ENCODE measurements at places on chromosomes 6 and 20.
A peak's percentile ranks its signal among the peaks of the same experiment; 100 is the strongest.

DNA sequence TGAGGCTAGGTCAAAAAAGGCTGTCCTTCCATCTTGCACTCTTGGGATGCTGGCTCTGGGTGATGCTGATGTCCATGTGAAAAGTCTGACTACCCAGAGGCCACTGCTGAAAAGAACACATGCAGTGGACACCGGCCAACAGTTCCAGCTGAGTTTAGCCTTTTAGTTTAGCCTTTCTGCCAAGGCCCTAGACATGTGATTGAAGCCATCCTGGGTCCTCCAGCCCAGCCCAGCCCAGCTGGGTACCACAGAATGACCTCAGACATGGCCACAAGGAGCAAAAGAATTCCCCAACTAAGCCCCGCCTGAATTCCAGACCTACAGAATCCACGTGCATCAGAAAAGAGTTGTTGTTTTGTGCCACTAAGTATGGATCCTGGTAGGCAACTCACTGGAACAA lies 17.4 kb downstream of the PIGT start:
- DNase-seq = no peak

- DNase-seq = no peak
Observed at GRCh38 chr6:163289447-163289846, 125.1 kb upstream of the QKI start.

- DNase-seq = no peak
Observed at GRCh38 chr20:48751871-48752270, 75.9 kb downstream of the PREX1 start.

GRCh38 chr6:68756454-68757375 lies 121.6 kb downstream of the ADGRB3 start:
- DNase-seq = no peak

- no peak for DNase-seq
Observed at GRCh38 chr6:134307870-134308269, 10.0 kb downstream of the SGK1 start.

DNA sequence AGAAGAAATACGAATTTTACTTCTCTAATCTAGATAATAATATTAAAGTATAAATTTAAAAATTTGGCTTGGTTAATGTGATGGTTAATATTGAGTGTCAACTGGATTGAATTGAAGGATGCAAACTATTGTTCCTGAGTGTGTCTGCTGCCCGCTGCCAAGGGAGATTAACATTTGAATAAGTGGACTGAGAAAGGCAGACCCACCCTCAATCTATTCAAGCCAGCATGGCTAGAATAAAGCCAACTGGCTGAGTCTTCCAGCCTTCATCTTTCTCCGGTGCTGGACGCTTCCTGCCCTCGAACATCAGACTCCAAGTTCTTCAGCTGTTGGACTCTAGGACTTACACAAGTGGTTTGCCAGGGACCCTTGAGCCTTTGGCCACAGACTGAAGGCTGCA lies 152.7 kb downstream of the TBXT start:
- no peak for DNase-seq

GRCh38 chr6:54992789-54993188 lies 146.2 kb downstream of the FAM83B start:
- DNase-seq = no peak

DNA sequence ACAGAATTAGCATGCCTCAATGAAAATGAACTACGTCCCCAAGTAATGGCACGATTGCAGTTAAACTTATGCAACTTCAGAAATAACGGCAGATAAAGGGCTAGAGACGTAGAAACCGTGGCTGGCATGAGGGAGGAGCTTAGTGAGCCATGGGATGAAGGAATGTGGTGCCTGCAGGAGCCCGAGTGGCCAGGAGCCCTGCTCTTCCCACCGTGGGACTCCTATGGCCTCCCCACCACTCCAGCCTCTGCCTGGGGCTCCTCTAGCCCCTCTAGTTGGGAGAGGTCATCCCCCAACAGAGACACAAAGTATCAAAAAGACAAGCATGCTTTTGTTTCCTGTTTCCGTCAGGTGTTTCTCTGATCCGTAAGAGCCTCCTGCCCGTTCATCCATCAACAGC lies 75.1 kb upstream of the BHLHE23 start:
- DNase-seq = no peak

DNA sequence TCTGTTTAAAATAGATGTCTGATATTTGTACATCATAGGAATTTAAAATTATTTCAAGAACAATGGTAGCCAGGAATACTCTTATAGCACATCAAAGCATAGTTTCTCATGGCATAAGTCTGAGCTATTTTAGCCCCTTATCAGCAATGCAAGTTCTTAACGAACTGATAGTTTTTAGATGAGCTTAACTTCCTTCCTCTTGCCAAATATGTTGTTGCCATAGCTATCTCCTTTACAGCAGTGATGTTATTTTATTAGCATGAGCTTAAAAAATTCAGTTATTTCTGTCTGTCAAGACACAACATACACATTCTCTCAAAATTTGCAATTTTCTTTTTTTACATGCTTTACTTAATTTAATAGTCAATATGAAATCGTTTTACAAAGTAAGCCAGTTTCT lies 867.2 kb downstream of the PHF3 start:
- no peak for DNase-seq

GRCh38 chr20:13382786-13383185 lies 161.7 kb downstream of the ISM1 start:
- DNase-seq = no peak

DNA sequence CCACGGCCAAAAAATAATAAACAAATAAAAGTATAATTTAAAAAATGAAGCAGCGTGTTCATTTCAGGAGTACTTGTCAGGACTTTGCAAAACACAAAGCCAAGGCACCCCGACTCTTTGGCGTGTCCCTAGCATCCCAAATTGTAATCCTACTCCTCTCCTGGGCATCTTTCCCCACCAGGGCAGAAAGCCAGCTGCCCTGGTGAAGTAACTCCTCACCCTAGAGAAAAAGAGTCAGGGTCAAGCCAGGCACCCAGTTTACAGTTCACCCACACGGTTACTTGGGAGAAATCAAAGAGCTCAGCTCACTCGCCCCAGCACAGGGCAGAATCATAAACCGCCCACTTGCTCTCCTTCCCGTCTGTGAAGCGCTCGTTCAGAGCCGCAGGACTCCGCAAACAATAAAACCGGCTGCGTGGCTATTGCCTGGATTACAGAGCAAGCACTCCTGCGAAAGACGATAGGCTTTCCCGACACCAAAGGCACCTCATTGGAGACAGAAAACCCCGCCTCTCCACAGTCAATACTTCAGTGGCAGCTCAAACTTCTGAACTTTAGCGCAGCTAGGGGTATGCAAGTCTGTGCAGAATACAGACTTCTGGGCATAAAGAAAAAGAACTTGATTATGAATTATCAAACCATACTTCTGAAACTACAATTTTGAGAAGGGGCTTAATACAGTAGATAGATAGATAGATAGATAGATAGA lies 73.0 kb upstream of the NHSL1 start:
- DNase-seq = peak; percentile 84
